ENCODE measurements at places on chromosomes 3 and 15.

DNA sequence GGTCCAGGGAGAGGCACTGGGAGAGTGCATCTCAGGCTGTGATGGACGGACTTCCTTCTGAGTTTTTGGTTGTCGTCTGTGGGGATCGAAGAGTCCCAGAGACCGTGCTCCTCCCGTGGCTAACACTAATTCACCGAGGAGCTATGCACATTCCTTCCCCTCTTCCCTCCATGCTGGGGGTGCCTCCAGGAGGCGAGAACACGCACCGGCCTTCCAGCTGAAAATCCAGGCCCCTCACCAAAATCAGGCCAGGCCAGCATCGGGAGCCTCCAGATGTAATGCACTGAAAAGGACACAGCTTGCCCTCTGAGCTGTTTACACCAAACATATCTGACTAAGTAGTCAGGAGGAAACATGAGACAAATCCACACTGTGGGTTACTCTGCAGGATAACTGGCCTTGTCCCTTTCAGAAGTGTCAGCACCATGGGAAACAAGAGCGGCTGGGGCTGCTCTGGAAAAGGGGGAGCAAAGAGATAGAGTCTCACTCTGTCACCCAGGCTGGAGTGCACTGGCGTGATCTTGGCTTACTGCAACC, 5.5 kb downstream of the RNU5B-1 start:
- no peak for DNase-seq

- no peak for DNase-seq
These were observed at the start of gene SUCNR1 for GRCh38 chr3:151873398-151873797. Gene SUCNR1, plus strand, starts transcription at chr3:151873643. Its CDS starts 6,250 bp downstream, at chr3:151879893.

DNA sequence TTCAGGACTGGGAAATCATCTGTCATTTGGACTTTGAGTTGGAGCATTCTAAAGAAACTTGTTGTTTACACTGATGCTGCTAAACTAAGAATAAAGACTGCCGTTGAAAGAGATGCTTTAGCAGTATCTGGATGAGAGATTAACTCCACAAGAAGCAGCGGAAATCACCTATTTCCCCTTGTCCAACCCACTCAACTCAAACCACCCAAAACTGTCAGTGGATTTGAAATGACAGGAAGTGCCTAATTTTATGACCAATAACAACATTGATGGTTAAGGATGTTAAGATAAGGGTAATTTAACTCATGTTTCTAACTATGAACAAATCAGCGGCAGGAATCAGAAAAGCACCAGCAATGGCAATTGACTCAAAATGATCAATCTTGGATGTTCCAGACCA, 110.8 kb upstream of the NR2F2 start:
- no peak for DNase-seq

GRCh38 chr15:66456211-66456610, 41.4 kb downstream of the SNAPC5 start:
- no peak for DNase-seq

- DNase-seq, result no peak
These were observed 2.1 kb upstream of the ANXA2 start for GRCh38 chr15:60399931-60400330.

GRCh38 chr3:158766364-158766763, 34.1 kb upstream of the RARRES1 start:
- DNase-seq, result no peak

- no peak for DNase-seq
These were observed 136.2 kb upstream of the PFN2 start for GRCh38 chr3:150106740-150107428.

DNA sequence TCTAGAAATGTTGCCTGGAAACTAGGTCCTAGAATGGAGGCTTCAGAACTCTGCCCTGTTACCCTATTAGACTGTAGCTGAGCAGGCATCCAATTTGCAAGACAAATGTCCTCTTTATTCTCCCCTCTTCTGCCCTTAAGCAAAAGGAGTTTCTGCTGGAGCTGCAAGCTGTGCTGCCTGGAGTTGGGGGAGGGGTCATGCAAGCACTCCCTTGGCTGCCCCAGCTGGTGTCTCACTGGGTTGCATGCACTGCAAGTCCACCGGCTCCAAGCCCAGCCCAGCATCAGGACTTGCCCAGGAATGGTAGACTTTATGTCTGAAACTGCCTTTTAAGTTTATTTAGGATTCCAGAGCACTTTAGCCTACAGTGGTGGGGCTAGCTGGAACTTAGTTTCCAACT, 15.7 kb upstream of the RBP2 start:
- no peak for DNase-seq

DNA sequence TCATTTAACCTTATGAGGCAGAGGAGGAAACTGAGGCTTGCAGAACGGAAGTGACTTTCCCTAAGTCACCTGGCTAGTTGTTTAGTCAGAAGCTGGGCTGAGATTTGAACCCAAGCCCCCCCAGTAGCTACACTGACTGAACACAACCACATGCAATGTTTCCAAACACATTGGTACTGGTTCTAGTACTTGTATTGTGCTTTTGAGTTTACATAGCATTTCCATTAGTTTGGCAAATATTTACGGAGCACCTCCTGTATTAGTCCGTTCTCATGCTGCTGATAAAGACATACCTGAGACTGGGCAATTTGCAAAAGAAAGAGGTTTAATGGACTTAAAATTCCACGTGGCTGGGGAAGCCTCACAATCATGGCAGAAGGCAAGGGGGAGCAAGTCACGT, 56.3 kb upstream of the ITGA11 start:
- no peak for DNase-seq

DNA sequence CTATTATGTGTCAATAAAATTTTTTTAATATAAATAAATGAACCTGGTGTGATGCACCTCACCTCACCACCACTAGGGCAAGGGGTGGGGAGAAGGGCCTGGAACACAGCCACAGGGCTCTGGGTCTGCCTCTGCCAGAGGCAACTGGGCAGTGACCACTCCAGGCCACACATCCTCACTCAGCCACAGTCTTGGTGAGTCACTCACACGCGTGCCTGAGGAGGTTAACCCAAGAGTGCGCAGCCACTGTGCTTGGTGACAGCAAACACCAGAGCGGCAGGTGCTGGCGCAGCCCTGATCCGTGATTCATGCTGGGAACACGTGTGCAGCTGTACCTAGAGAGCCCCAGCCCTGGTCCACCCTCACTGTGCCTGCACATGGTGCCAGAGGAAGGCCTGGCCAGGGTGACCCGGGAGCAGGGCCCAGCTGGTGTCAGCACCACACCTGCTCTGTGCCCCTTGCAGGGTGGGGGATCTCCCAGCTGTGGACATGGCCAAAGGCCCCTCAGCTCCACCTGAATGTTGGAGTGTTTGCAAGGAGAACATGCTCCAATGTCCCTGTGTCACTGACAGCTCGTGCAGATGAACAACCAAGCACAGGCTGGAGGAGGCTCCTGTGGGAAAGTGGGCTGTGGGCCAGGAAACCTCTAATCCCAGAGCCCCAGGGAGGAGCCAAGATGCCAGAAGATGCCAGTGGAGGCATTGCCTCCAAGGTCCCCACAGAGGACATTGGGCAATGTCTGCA, 2.1 kb downstream of the SLC41A3 start:
- peak; percentile 30 for DNase-seq

- no peak for DNase-seq
These were observed 2.2 kb upstream of the RHCG start for GRCh38 chr15:89498574-89498906.

DNA sequence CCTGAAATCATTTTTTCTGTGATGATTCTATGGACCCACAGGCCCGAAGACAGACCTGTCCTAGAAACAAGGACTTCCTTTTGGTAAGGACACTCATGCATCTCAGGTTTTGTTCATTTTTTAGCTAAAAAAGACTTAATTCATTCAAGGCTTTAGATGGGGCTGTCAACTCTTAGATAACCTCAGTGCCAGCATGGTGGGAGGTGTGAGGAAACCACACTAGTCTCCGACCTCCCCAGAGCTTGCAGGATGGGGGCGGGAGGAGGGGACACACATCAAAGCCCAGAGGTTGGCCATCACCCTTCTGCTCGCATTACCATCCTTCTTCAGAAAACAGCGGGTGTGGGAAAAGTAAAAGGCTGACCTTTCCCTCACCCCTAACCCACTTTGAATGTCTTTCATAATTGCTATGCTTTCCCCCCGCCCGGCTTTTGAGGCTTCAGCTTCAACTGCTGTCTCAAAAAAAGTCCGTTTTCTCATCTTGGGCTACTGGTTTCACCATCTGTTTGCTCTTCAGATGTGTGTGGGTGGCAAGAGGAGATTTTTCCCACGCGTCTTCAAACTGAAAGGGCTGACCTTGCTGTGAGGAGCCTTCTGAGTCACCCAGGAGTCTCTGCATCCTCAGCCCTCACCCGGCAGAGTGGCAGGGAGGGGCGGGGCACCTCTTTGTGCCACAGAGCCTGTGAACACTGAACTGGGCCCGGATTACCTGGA, 27.6 kb upstream of the CXCR6 start:
- peak; percentile 86 for DNase-seq

- DNase-seq, result no peak
These were observed 105.1 kb upstream of the FRMD4B start for GRCh38 chr3:69490971-69491370.

- DNase-seq, result peak; percentile 37
These were observed 5.1 kb downstream of the PPP1R2 start for GRCh38 chr3:195537995-195538394.

- DNase-seq, result no peak
These were observed 98.9 kb downstream of the LINGO1 start for GRCh38 chr15:77533578-77534430.

DNA sequence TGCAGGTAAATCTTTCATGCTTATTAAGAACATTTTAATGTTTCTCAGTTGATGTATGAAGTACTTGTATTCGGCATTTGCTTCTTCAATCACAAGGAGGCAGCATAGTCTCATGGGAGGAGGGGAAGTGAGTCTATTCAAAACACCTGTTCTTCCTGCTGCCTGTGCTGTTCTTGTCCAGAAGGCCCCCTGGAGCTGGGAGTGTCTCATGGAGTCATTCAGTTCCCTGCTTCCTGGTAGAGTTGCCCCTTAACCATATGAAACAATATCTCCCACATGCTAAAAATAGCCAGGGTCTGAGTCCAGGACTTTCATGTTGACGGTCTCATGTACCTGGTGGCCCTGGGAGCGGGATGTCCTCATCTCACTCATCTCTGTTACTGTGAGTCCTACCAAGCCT, 15.5 kb upstream of the PPP1R2 start:
- DNase-seq, result peak; percentile 34

DNA sequence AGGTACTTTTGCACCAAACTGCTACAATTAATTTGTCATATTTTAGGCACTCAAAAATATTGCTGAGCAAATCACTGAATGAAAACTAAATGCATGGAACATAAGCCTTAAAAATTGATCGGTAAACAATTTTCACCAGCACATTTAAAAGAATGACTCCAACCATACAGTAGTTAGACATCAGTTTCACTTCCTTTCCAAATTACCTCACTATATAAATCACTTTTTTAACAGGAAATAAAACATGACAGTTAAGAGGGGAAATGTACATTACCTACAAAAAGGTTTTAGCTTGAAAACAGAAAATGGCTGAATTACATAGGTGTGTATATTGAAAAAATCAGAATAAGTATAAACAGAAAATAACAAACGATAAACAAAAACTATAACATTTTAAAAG, 108.4 kb downstream of the SERPINI1 start:
- no peak for DNase-seq

DNA sequence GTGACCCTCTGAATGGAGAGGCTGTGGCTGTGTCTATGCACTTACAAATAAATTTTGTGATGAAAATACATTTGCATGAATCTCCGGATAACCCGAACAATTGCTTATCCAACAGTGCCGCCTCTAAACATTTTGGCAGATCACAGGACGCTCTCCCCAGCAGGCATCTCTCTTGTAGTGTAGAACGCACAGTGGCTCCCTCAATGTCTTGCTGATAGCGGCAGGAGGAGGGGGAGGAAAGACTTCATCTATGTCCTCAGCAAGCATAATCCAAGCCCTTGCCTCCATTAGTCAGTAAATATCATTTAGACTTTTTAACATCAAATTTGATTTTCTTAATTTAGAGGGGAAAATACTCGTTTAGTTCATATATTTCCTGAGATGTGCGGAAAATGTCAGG, 318.1 kb upstream of the IGF1R start:
- DNase-seq, result no peak

- no peak for DNase-seq
These were observed 6.0 kb downstream of the PLCL2 start for GRCh38 chr3:16890597-16891333.

- no peak for DNase-seq
These were observed 81.4 kb upstream of the KLF13 start for GRCh38 chr15:31245135-31245689.

GRCh38 chr3:52055537-52056351, 627 bp downstream of the DUSP7 start:
- DNase-seq, result peak; percentile 49

- no peak for DNase-seq
These were observed 13.2 kb downstream of the TNIK start for GRCh38 chr3:171446801-171447578.

DNA sequence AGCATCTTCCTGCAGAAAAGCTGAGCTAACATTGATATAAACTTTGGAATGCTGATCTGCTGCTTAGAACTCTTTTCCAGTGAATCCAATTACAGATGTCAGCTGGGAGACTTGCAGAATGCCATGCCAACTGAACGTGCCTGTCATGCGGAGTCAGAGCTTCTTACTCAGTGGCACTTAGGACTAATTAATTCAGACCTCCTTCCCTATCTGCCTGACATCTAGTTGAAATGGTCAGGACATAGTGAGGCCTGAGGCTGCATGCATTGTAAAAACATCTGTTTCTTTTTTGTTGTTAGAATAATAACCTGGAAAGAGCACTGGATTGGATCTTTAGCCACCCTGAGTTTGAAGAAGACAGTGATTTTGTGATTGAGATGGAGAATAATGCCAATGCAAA, 112.6 kb downstream of the USP13 start:
- no peak for DNase-seq

DNA sequence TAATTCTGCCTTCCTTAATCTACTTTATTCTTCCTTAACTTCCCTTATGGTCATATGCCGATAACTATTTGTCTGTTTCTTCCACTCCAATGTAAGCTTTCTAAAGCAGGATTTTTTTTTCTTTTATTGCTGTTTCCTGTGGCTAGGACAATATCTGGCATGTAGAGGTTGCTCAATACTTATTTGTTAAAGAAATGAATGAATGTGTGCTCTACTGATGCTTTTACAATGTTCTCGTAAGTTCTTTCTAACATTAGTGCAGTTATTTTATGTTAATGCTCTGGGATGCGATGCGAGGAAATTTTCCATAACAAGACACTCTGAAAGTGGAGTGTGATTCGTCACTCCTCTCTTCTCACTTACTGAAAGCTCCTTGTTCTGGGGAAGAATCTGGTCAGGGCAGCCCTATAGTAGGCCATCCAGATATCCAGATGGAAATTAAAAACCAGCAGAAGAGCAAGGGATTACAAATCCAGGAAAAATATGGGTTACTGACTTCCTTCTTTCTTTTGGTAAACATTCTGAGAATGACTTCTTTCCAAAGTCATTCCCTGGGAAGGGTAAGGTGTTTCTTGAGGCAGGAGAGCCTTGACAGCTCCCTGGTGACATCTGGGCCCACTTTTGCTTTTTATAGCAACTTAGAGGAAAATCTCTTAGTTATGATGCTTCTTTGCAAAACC, 420.4 kb downstream of the PDCD6IP start:
- DNase-seq, result no peak

- DNase-seq, result no peak
These were observed 163.3 kb upstream of the IL12A start for GRCh38 chr3:159825216-159825854.
